ENCODE measurements at places on chromosomes 3 and 15. TPM values are rescaled to one million over a fixed set of nuclear protein-coding genes. Genes with fewer than 3 reads are reported as not detected.

LRRIQ4 gene
- total RNA-seq: 0.09 TPM

WDR93 gene
- 0.04 TPM for total RNA-seq

PRRT3 gene
- total RNA-seq: 0.75 TPM

GABRG3 gene
- total RNA-seq: 0.18 TPM

ZNF106 gene
- total RNA-seq: 303 TPM

CKMT1A gene
- not detected for total RNA-seq
